ENCODE measurements at places on chromosomes 13 and 19. TPM values are rescaled to one million over a fixed set of nuclear protein-coding genes. Genes with fewer than 3 reads are reported as not detected.

The MEIS3 gene
- 0.07 TPM for total RNA-seq

The CEACAM20 gene
- not detected for total RNA-seq

The NXNL1 gene
- not detected for total RNA-seq

DNA sequence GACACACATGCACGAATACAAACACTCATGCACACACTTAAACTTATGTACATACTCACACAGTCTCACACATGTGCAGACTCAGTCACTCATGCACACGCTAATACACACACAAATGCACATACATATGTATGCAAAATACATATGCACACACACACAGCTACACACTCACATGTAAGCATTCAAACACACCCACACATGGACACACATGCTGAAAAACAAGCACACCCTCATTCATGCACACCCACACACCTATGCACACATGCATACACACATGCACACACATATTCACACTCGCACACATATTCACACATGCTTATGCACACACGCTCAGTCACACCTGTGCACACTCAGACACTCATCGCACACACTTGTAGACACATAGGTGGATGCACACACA lies 9.3 kb downstream of the MUC16 start:
- no peak for DNase-seq

GRCh38 chr19:2997720-2998119 lies 20.4 kb downstream of the TLE6 start:
- no peak for DNase-seq

GRCh38 chr13:75013818-75014217 lies 468.2 kb downstream of the TBC1D4 start:
- no peak for DNase-seq

- no peak for DNase-seq
Measured at GRCh38 chr13:77579959-77580358, 44.5 kb downstream of the SCEL start.

DNA sequence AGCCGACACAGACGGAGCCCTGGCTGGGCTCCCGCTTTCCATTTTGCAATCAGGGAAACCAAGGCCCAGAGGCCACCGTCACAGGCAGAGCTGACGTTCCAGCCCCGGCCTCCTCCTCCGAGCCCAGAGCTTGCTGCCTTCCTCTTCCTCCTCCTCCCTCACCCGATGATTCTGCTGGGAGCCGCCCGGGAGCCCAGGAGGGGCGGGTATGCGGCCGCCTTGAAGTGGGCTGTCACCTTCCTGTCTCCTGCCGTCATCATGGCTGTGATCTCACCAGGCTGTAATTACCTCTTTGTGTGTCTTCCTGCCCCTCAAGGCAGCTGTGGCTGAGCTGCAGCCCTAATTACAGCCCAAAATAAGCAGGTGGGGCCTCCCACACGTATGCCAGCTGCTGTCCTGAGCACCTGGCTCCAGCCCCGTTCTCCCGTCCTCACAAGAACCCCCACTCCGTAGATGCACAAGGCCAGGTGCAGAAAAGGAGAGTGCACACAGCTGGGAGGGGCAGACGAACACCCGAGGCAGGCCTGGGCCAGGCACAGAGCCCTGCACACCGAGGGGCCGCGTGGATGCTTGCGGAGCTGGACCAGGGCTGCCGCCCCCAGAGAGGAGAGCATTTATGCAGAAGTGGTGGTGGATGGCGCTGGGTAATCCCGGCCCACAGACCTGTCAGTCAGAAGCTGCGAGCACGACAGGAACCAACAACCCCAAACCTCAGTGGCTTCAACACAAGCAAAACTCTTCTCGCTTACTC lies 4.0 kb downstream of the TPGS1 start:
- DNase-seq: no peak

GRCh38 chr19:472005-472858 lies 11.4 kb upstream of the SHC2 start:
- DNase-seq: no peak

DNA sequence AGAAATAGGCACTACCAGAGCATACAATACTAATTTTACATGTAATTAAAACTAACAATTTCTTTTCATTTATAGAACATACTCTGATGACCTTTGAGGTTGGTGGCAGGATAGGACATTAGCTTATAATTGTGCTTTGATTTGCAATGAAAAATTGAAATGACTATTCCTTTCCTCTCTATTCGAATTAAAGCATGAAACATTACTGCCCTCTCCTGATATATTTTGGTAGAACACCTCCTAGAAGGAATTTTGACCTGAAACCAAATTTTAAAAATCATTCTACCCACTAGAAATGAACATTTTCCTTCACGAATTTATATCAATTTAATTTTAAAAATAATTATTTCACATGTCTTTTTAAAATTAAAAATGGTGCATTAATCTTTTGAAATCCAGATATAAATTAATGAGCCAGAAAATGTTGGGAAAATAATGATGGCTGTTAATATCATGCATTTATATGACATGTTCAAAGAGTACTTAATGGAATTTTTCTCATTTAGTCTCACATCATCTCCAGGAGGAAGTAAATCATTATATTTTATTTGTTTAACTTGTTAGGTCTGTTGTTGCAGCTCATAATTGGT lies 556.3 kb upstream of the ARGLU1 start:
- DNase-seq: no peak
